Hematopoietic multipotent progenitor cell treated with erythropoietin and hydrocortisone succinate and interleukin-3 and kit ligand, for 8 days (in vitro differentiated cells): ENCODE measurements at places on chromosomes 5 and 9.
A peak's percentile ranks its signal among the peaks of the same experiment; 100 is the strongest.

DNA sequence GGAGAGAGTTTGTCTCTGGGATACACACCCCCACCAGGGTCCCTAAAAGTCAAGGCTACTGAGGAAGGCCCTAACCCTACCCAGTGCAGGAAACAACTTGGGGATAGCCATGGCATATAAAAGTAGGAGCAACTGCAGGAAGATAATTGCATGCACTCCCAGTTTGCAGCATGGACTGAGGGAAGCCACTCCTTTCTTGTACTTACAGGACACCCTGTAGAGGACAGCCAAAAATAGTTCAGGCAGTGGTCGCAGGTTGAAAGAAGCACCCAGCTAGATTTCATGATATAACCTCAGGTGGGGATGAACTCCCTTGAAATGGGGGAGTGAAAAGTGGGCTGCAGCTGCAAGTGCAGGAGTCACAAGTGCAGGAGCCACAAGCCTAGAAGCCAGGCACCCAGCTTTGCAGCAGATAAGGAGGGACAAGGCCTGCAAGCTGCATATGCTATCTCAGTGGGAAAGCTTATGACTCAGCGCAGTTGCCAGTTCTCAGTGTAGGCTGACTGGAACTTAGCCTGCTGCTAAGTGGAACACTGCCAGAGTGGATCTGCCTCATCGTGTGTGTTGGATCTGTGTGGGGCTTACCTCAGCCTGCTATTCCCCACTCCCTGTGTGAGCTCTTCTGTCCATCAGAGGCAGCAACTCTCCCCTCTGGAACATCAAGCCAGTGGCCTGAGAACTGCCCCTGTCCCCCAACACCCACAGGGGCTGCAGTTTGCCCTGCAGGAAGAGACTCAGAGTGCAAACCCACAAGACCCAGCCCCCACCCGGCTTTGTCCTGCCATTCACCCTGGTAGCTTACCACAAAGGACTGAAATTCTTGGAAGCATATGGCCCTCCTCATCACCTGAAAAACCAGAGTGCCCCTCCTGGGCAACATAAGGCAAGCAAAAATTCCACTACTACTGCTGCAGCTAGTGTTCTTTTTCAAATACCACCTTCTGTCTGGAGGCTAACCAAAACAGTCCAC, 42.7 kb downstream of the CYLC2 start:
- peak; percentile 2 for DNase-seq

DNA sequence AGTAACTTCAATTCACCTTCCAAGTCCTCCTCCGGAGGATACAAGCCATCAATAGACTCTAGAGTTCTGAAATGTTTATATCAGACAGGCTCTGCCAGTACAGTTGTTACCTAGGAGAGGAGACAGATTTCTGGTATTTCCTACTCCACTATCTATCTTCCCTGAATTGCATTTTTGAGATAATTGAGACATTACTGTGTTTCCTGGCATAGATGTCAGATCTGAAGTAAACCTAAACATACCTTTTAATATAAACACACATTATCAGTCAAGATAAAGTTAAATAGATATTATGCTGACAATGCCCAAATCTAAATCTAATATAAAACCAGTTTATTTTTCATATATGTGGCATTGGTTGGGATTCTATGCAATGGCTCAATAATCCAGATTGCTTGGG, 8.2 kb upstream of the TYRP1 start:
- DNase-seq: no peak

GRCh38 chr9:8261737-8262136, 462.2 kb upstream of the DMAC1 start:
- no peak for DNase-seq

- no peak for DNase-seq
Observed at GRCh38 chr5:136020383-136021015, 8.3 kb upstream of the TGFBI start.
